Inflammatory macrophage (primary cell): ENCODE measurements at places on chromosomes 2 and 18.
A peak's percentile ranks its signal among the peaks of the same experiment; 100 is the strongest.

GRCh38 chr18:48641981-48642380, 103.2 kb downstream of the CTIF start:
- no peak for DNase-seq

DNA sequence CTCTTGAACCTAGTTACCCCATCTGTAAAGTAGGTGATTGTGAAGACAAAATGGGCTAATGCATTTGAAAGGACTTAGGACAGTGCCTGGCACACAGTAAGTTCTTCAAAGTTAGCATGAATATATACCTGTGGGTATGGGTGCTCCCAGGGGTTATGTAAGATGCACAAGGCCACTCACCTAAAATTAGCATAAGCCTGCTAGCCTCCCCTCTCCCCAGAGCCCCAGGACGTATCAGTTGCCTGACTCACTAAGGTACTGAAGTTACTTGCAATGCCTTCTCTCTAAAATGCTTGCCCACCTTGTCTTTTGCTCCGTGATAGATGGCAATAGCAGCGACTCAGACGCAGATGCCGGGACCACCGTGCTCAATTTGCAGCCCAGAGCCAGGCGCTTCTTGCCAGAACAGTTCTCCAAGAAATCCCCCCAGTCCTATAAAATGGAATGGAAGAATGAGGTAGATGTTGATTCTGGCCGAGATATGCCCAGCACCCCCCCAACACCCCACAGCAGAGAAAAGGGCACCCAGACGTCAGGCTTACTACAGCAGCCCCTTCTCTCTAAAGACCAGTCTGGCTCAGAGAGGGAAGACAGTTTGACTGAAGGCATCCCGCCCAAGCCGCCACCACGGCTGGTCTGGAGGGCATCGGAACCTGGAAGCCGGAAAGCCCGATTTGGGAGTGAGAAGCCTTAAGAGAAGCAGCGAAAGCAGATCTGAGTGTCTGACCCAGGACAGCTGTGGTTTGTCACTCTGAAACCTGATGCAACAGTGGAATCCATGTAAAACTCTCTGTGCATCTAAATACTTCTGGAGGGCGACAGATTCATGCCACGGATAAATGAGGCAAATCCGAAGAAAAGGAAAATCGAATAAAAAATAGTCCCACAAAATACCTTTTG, 53.8 kb upstream of the TMEM182 start:
- DNase-seq, result no peak

- no peak for DNase-seq
These were observed 331.7 kb downstream of the PLCL1 start for GRCh38 chr2:198136142-198136541.

GRCh38 chr2:121099329-121100290, 185.4 kb downstream of the TFCP2L1 start:
- no peak for DNase-seq

DNA sequence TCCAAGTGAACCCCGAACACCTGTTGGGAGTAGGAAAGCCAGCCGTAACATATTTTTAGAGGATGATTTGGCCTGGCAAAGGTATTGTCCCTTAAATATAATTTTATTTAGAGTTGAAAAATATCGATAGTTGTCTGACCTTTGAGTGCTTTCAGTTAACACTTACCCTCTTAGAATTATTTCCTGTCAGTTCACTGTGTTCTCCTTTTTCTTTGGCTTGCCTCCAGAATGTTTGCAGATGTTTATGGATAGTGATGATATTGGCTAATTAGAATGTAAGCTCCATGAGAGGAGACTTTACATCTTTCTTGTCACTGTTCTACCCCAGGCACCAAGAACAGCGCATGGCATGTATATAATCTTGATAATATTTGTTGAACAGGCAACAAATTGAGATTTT, 19.8 kb downstream of the PIKFYVE start:
- DNase-seq, result peak; percentile 11

DNA sequence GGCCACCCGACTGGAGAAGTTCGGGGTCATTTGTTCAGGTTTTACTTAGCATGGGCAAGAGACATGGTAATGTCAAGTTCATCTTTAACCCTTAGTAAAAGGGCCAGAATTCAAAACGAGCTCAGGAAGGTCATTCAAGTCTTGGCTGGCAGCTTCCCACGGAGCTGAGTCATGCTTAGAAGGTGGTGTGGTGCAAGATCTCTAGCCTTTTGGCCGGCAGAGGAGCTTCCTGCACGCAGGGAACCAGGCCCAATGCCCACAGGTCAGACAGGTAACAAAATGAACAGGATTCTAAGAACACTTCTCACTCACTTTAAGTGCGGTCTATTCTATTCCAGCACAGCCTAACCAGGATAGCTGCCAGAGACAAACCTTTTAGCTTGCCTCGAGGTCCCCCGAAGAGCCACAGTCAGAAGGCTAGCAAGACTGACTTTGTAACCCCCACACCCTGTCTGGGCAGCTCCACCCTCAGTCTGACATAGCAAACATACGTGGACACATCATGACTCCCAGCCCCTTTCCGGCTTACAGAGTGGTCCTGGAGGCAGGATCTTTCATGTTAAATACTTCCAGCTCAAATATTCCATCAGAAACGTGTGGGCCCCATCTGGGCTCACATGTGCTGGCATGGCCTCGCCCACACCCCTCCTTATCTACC, 292.7 kb downstream of the BCL11A start:
- DNase-seq, result peak; percentile 64

DNA sequence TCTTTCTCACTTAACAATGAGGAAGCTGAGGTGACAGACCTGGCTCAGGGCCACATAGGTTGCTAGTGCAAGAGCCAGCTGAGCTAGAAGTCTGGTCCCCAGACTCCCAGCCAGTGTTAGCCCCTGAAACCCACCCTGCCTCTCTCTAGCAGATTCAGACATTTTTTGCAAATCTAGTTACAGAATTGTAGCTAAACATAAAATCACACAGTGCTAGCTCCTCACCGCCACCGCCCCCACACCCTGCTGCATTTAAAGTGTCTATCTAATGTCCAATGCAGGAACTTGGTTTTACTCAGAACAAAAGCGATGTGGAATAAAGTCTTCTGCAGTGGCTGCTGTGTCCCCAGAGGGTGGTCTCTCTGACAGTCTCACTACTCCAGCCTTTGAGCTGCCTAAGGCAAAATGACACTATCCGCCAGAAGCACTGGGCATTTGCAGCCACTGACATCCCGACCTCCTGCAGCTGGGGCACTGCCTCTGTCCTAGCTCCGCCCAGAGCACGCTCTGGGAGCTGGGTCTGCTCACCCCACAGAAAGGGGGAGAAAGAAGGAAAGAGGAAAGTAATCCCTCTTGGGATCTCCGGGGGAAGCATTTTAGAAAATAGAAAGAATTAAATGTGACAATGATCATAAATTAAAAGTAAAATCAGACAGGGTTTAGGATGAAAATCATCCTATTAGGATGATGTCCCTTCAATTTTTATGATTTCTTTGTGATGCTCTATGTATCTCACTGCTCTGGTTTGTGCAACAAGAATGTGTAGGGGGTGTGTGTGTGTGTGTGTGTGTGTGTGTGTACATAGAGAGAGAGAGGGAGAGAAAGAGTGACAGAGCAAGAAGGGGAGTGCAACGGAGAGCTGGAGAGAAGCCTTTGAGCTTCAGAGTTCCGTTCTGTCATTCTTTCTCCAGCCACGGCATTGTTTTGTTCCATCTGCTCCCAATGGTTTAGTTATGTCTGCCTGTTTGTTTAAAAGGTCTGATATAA, 50.5 kb upstream of the ST8SIA3 start:
- no peak for DNase-seq

- DNase-seq, result no peak
These were observed 165.9 kb upstream of the PGAP1 start for GRCh38 chr2:197092431-197092830.

DNA sequence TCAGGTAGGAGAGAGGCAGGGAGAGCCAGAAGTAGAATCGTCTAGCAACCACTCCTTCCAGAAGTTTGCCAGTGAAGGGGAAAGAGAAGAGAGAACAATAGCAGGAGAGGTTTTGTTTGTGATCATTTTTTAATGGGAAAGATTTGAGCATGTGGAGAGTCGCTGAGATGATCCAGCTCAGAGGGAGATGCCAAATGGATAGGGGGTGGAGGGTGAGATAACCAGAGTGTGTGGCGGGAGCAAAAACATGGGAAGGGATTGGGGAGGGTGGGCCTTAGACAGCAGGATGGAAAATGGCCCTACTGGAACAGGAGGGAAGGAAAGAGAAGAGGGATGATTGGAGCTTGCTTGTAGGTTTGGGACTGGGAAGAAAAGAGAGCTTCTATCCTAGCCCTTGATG, 269.8 kb downstream of the GLI2 start:
- DNase-seq, result no peak

DNA sequence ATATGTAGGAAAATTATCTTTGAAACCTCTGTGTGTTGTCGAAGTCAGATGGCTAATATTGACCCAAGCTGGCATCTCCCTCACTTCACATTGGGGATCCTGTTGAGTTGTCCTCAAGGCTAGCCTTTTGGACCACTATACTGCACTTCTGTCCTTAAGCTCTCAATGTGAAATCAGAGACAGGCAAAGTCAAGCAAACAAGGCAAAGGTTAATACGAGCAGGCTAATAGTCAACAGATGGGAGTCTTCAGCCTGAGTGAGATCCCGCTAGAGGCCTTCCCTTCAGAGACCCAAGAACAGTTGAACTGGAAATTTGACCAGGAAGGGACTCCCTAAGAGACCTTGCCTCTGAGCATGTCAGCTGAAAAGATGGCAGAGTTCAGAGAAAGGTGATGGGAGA, 475.4 kb downstream of the PARD3B start:
- no peak for DNase-seq

DNA sequence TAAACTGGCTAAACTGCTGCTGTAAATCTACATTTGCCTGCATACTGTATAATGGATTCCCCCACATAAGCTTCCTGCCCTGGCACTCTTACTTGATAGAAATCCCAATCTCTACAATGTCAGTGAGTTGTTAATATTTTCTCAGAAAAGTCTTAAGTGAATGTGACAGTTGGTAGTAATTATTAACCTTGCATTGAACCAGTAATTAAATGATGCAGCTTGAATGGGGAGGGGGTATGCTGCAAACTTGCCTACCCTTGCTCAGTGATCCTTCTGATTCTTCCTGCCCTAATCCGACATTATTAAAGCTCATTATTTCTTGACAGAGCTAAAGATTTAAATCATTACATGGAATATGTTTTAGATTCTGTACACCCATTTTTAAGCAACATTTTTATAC, 119.0 kb upstream of the CDH7 start:
- DNase-seq, result no peak

GRCh38 chr2:69386360-69386759, 667 bp downstream of the GFPT1 start:
- no peak for DNase-seq

DNA sequence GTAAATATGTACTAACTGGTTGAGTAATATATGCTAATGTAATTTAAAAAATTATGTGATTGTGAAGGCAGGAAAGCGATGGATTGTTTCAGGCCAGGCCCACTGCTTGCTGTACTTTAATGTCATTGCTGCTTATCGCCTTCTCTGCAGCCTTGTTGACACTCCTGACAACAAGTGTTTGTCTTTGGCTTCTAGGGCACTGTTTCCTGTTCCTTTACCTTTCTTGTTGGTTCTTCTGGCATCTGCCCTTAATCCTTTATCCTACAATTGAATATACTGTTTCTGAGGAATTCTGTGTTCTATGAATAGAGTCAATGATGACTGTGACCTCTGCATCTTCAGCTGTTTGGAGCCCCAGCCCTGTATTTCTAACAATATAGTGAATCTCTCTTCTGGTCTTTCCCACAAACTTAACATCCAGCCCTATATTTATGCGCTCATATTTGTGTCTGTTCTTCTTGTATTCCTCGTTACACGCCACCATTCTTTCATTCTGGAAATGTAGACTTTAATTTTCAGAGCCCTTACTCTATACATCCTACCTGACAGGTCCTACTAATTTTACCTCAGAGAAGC, 17.6 kb downstream of the ACSL3 start:
- no peak for DNase-seq

DNA sequence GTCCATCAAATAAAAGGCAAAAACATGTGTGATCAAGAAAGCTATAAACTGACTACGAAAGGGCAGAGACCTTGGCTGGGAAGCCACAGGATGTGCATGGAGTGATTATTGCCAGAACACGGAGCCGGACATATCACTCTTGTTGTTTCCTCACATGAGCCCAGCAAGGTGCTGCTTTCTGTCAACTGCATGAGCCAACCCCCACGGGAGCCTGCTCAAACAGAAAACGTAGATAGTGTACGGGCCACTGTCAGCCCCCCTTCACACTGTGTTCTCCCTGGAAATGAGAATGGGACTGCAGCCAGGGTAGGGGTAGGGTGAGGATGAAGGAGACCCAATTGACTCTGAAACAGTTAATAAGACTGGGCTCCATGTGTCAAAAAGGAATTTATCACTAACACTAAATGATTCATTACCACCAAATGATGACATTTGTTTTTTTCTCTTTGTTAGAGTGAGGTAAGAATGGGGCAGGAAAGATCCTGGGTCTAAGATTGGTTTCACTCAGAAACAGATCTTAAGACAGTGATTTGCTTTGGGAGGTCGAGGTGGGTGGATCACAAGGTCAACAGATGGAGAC, 235.8 kb downstream of the MREG start:
- no peak for DNase-seq

- peak; percentile 29 for DNase-seq
These were observed 15.6 kb upstream of the ASAP2 start for GRCh38 chr2:9191041-9191481.

GRCh38 chr2:64987001-64987955, 1.9 kb upstream of the SLC1A4 start:
- DNase-seq, result no peak

- no peak for DNase-seq
These were observed 196.9 kb downstream of the HAUS1 start for GRCh38 chr18:46301081-46301480.

GRCh38 chr2:202171241-202171825, 67.1 kb downstream of the SUMO1 start:
- no peak for DNase-seq

DNA sequence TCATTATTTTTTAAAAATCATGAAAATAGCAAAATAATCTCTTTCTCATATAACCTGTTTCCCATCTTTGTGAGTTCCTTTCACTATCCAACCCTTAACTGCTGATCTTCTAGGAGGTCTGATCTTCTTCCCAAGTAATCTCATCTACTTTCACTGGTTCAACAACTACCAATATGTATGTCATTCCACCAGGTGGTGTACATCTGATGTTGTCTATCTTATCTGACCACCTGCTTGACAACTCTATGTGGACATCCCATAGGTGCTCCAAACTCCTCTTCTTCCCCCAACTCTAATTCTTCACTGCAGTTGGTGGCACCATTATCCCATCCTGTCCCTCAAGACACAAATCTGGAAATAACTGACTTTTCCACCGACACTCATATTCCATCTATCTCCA, 62.5 kb downstream of the FAM228A start:
- DNase-seq, result no peak

GRCh38 chr2:197327472-197328098, 17.0 kb upstream of the ANKRD44 start:
- DNase-seq, result no peak

DNA sequence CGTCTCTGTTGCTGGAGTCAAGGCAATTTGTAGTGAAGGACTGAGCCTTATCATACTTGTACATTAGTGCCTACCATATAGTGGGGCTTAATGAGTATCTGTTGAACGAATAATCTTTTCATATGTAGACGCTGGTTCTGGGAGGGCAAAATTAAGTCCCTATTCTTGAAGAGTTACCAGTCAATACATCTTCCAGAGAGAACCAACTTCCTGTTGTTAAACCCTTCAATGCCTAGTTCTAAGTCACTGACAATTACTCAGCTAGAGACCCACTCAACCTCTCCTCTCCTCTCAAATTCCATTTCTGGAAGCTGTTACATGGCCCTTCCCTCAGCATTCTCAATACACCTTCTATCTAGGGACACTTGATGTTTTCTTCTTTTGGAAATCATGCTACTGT, 1.1 kb upstream of the MOB4 start:
- no peak for DNase-seq

- no peak for DNase-seq
These were observed 34.1 kb downstream of the SOCS6 start for GRCh38 chr18:70322928-70323327.

GRCh38 chr2:171383134-171383533, 50.7 kb downstream of the METTL8 start:
- no peak for DNase-seq
